ENCODE measurements at places on chromosomes 6 and 20.

DNA sequence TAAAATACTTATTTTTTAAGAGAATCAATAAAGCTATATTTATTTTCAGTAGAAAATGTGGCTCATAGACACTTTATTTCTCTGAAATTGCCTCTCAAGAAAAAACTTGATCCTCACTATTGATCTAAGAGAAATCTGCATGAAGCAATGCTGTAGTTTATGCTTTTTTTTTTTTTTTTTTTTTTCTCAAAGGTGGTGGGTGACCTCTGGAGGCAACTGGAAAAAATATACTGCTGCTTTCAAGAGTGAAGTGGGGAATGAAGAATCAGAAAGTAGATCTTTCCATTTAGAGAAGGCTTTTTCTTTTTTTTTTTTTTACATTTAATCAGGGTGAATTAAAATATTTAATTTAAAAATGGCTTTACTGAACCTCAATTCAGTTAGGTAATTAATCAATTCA is 169.3 kb downstream of the SLC16A10 start:
- H3K4me1 ChIP-seq, result no peaks in the 10 kb centered on the region
- H3K27ac ChIP-seq, result no peak overlapping the region
- H3K36me3 ChIP-seq, result no peaks in the 10 kb centered on the region
- DNase-seq, result peak; percentile 19
- H3K4me3 ChIP-seq, result no peak overlapping the region

DNA sequence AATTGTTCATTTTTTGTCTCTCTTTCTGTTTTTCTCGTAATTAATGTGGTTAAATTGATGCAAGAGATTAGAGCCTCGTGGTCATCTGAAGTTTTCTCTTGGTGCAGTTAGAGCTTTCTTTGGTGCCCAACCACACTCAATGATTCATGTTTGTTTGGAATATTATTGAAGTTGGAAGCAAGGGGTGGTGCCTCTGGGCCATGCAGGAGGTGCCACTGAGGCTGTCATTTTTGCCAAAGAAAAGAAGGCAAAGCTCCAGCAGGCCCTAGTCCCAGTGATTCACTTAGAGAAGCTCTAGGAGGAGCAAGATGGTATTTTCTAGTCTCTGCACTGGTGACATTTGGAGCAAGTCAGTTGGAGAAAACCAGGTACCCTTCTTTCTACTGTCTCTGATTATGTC is 144.5 kb upstream of the RALGAPA2 start:
- no peaks in the 10 kb centered on the region for H3K4me1 ChIP-seq
- no peak for DNase-seq
- peaks cover 12% of the 10 kb centered on the region for H3K27me3 ChIP-seq
- no peak overlapping the region for H3K27ac ChIP-seq
- no peak overlapping the region for H3K4me3 ChIP-seq

DNA sequence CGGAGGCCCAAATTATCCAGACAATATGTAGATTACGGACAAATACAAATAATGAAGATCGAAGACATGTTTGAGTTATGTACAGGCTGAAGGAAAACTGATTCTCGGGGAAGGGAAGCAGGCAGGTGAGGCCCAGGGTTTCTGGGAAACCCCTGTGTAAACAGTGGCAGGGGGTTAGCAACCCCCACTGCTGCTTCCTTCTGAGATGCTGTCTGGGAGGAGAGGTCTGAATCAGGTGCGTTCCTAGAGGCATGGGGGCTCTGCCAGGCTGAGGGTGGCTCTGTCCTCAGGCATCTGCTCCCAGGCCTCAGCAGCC is 7.2 kb upstream of the MDGA1 start:
- no peak for DNase-seq
- peak overlapping the region; percentile 55 for H3K4me3 ChIP-seq
- H3K4me1 ChIP-seq, result peaks cover 5% of the 10 kb centered on the region

DNA sequence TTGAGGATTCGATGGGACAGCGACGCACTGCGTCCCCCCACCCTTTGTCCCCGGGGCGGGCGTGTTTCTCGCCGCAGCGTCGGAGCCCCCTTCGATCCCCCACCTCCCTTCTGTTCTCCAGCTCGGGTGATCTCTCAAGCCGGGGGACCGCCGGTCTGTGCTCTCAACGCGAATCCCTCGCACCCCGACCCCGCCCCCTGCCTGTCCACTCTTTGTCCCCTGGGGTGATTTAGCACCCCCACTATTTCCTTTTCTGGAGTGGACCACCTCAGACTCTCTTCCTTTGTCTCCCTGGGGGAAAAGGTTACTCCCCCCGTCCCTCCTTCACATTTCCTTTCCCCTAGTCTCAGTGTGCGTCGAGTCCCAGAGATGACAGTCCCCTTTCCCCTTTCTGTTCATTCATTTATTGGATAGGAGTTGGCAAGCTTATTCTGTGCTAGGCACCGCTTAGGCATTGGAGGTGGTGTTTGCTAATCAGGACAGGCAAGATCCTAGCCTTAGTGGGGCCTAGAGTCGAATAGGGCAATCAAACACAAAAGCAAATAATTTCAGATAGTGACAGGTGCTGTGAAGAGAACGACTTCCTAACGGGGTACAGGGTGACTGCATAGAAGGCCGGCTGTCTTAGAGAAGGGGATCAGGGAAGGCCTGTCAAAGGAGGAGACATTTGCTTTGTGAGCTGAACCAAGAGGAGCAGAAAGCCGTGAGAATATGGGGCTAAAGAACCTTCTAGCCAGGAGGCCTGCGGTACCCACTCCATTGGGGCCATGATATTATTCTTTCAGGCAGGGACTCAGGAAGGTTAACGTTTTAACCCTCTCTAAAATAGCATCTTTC is 741 bp downstream of the PTPN1 start:
- peak; percentile 42 for DNase-seq
- H3K4me3 ChIP-seq, result peak overlapping the region; percentile 83
- H3K36me3 ChIP-seq, result no peaks in the 10 kb centered on the region
- no peaks in the 10 kb centered on the region for H3K27me3 ChIP-seq

DNA sequence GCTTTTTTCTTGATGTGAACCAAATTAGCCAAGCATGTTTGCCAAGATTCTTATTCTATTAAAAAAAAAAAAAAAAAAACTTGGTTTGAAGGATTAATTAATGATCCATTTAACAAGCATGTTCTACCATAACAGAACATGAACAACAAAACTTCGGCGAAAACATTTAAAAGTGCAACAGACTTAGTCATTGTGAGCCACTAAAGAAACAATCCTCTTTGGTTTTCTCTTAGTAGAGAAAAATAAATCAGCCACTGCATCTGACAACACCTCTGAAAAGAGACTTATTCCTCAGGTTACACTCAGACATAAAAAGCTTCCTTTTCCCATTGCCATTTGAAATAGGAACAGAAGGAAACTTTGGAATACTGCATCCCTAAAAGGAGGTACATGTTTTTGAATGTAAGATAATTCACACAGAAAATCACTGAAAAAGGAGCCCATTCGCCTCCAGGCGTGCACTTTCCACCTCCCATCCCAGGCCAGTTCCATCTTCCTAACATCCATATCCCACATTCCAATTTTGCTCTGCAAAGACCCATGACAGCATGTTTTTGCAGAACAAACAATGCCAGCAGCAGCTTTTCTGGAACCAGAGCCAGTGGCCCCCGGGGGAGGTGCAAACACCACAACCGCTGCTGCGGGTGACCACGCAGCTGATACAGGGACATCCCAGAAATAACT is 79.5 kb downstream of the ZMYND8 start:
- DNase-seq, result no peak
- H3K27me3 ChIP-seq, result no peaks in the 10 kb centered on the region
- H3K4me3 ChIP-seq, result no peak overlapping the region

- H3K36me3 ChIP-seq, result no peaks in the 10 kb centered on the region
- H3K27me3 ChIP-seq, result peaks cover 5% of the 10 kb centered on the region
- DNase-seq, result no peak
- H3K4me3 ChIP-seq, result no peak overlapping the region
Measured at GRCh38 chr6:97009781-97010492, 85.4 kb downstream of the KLHL32 start.

DNA sequence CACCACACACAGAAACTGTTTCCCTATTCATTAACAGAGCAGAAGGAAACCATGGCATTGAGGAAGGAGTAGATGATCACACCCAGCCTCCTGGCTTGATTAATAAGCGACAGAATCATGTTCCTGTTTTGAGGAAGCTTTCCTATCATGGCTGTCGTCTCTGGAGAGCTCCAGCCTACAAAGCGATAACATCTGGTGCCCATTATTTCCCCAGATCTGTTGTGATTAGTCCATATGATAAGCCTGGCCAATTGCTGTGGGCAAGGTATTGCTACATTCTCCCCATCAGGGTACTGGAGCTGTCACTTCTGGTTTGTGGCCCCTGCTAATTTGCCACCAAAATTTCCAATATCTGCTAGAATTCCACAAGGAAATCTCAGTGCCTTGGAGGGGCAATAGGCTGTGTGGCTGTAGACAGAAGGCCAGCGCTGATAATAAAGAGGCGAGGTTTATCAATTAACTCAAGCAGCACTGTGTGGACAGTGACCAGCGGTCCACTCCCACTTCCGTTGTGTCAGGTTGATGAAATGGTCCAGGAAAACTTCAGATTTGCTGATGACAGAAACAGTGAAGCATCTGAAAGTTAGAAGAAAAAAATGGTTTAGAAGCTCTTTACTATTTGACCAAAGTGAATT is 66.4 kb downstream of the OLIG3 start:
- H3K4me3 ChIP-seq, result no peak overlapping the region
- H3K27ac ChIP-seq, result no peak overlapping the region
- no peaks in the 10 kb centered on the region for H3K4me1 ChIP-seq

GRCh38 chr6:158323561-158323958 is 11.3 kb downstream of the TULP4 start:
- no peak for DNase-seq
- H3K27me3 ChIP-seq, result no peaks in the 10 kb centered on the region
- peak overlapping the region; percentile 52 for H3K27ac ChIP-seq
- peaks cover 31% of the 10 kb centered on the region for H3K4me1 ChIP-seq
- no peak overlapping the region for H3K4me3 ChIP-seq

DNA sequence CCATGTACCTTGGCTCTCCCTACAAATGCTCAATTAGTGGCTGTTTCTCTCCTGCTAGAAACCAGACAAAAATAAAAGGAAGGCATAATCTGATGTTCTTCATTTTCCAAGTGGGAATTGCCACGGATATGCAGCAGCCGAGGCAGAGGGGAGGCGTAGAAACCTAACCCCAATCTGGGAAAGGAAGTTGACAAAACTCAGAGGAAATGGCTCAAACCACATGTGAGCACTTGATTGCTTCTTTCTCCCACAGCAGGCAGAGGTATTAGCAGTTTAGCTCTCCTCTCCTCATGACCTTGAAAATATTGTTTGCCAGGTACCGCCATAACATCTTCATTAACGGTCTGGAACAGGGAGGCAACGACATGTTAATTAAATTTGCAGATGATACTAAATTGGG is 3.8 kb upstream of the MLN start:
- H3K27ac ChIP-seq, result no peak overlapping the region
- no peak for DNase-seq
- no peak overlapping the region for H3K4me3 ChIP-seq

DNA sequence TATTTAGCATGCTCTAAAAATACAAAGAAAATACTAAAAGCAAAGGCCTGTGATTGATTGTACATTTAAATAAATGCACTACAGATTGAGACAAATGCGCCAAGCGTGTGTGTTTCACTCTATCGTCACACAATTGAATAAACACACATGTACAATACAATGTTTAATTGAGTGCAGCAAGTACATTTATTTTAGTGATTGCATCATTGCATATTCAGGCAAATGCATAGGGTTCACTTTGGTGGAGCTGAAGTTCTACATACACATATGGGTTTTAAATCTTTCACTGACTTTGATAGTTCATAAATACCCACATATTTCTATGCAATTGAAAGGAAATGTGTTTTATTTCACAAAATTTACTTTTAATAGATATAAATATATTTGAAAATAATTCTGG is 750.6 kb upstream of the MMS22L start:
- H3K27ac ChIP-seq, result no peak overlapping the region
- DNase-seq, result no peak
- no peaks in the 10 kb centered on the region for H3K36me3 ChIP-seq
- peaks cover 36% of the 10 kb centered on the region for H3K27me3 ChIP-seq
- no peaks in the 10 kb centered on the region for H3K4me1 ChIP-seq
- H3K4me3 ChIP-seq, result no peak overlapping the region

GRCh38 chr6:45882671-45883070 is 133.0 kb downstream of the CLIC5 start:
- H3K36me3 ChIP-seq, result no peaks in the 10 kb centered on the region
- H3K27ac ChIP-seq, result no peak overlapping the region
- DNase-seq, result no peak
- no peaks in the 10 kb centered on the region for H3K4me1 ChIP-seq
- peaks cover 20% of the 10 kb centered on the region for H3K27me3 ChIP-seq

- no peaks in the 10 kb centered on the region for H3K36me3 ChIP-seq
- H3K4me1 ChIP-seq, result no peaks in the 10 kb centered on the region
- H3K4me3 ChIP-seq, result no peak overlapping the region
Measured at GRCh38 chr6:56047931-56048540, 172.6 kb upstream of the BMP5 start.

DNA sequence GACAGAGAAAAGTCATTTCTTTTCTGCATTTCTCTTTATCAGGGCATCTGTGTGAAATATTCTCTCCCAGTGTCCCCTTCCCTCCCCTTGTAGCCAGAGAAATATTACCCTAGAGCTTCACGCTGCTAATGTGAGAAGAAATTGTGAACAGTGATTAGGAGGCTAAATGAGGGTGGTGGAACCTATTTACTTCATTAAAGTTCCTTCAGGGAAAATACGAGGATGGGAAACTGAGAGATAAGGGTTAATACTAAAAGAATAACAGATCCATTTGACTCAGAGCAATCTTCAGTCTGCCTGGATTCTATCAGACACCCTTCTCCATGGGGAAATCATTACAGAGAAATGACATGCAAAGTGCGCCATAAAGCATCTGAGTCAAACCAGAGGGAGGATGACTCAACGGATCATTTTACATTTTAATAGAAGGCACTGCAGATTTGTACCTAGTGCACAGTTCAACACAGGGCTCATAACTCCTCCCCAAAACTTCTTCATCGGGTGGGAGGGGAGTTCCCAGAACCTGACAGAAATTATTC is 131.3 kb downstream of the GJA10 start:
- H3K4me3 ChIP-seq, result no peak overlapping the region
- H3K4me1 ChIP-seq, result peaks cover 20% of the 10 kb centered on the region
- H3K27ac ChIP-seq, result peak overlapping the region; percentile 90
- no peaks in the 10 kb centered on the region for H3K36me3 ChIP-seq
- H3K27me3 ChIP-seq, result no peaks in the 10 kb centered on the region

- H3K4me3 ChIP-seq, result no peak overlapping the region
- H3K27ac ChIP-seq, result no peak overlapping the region
- H3K36me3 ChIP-seq, result no peaks in the 10 kb centered on the region
- H3K4me1 ChIP-seq, result no peaks in the 10 kb centered on the region
Measured at GRCh38 chr6:98980819-98981218, 33.1 kb upstream of the FBXL4 start.

GRCh38 chr6:134774201-134774638 is 175.7 kb downstream of the ALDH8A1 start:
- no peaks in the 10 kb centered on the region for H3K27me3 ChIP-seq
- peak; percentile 13 for DNase-seq
- no peak overlapping the region for H3K27ac ChIP-seq
- no peak overlapping the region for H3K4me3 ChIP-seq
- no peaks in the 10 kb centered on the region for H3K4me1 ChIP-seq

GRCh38 chr20:43765916-43766315 is 39.1 kb upstream of the GTSF1L start:
- H3K27me3 ChIP-seq, result 0 out of 2 replicates have a peak, but pooled peaks cover 3% of the 10 kb centered on the region
- peaks cover 10% of the 10 kb centered on the region for H3K4me1 ChIP-seq
- no peak for DNase-seq
- H3K27ac ChIP-seq, result no peak overlapping the region

All from PC-3 (cell line).